ENCODE measurements at places on chromosomes 16 and 17. TPM values are rescaled to one million over a fixed set of nuclear protein-coding genes. Genes with fewer than 3 reads are reported as not detected.
A peak's percentile ranks its signal among the peaks of the same experiment; 100 is the strongest.

Gene MYOCD
- not detected for total RNA-seq

Gene STAC2
- total RNA-seq: not detected

- no peak for DNase-seq
- H3K27me3 ChIP-seq: no peaks in the 10 kb centered on the region
- H3K36me3 ChIP-seq: peaks cover 8% of the 10 kb centered on the region
- H3K27ac ChIP-seq: peak overlapping the region; percentile 97
- peak overlapping the region; percentile 31 for H3K4me3 ChIP-seq
These were observed 5.2 kb downstream of the CCDC102A start for GRCh38 chr16:57531253-57531575.

GRCh38 chr17:56213031-56213430 is 59.8 kb downstream of the ANKFN1 start:
- no peak overlapping the region for H3K27ac ChIP-seq
- no peak overlapping the region for H3K4me3 ChIP-seq
- no peaks in the 10 kb centered on the region for H3K36me3 ChIP-seq
- no peaks in the 10 kb centered on the region for H3K4me1 ChIP-seq
- no peaks in the 10 kb centered on the region for H3K27me3 ChIP-seq

Gene TBC1D28
- not detected for total RNA-seq

- H3K27me3 ChIP-seq: no peaks in the 10 kb centered on the region
- DNase-seq: no peak
- peaks cover 42% of the 10 kb centered on the region for H3K36me3 ChIP-seq
- H3K4me1 ChIP-seq: peaks cover 25% of the 10 kb centered on the region
- H3K27ac ChIP-seq: no peak overlapping the region
- H3K4me3 ChIP-seq: no peak overlapping the region
These were observed 34.7 kb upstream of the POLR3E start for GRCh38 chr16:22262460-22262859.

Gene ARRB2
- total RNA-seq: 202 TPM

GRCh38 chr17:19372866-19373504 is 5.3 kb upstream of the MAPK7 start:
- H3K36me3 ChIP-seq: peaks cover 2% of the 10 kb centered on the region
- peaks cover 65% of the 10 kb centered on the region for H3K4me1 ChIP-seq
- H3K27me3 ChIP-seq: no peaks in the 10 kb centered on the region
- no peak for DNase-seq

- no peaks in the 10 kb centered on the region for H3K36me3 ChIP-seq
- no peak for DNase-seq
- H3K4me1 ChIP-seq: no peaks in the 10 kb centered on the region
- H3K27ac ChIP-seq: no peak overlapping the region
- no peak overlapping the region for H3K4me3 ChIP-seq
These were observed 52.1 kb upstream of the LYRM9 start for GRCh38 chr17:27945333-27945616.

Gene CES4A
- total RNA-seq: 33.2 TPM

DNA sequence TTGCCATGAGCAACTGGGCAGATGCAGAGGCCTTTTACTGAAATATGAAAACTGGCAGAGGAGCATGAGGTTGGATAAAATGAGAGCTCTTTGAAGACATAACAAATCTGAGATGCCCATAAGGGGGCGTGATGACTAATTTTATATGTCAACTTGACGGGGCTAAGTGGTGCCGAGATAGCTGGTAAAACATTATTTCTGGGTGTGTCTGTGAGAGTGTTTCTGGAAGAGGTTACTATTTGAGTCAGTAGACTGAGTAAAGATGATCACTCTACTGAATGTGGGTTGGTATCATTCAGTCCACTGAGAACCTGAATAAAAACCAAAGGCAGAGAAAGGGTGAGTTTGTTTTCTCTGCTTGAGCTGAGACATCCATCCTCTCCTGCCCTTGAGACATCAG is 454.2 kb downstream of the NPIPA7 start:
- peaks cover 2% of the 10 kb centered on the region for H3K27me3 ChIP-seq
- no peak for DNase-seq
- no peaks in the 10 kb centered on the region for H3K4me1 ChIP-seq
- H3K36me3 ChIP-seq: no peaks in the 10 kb centered on the region

DNA sequence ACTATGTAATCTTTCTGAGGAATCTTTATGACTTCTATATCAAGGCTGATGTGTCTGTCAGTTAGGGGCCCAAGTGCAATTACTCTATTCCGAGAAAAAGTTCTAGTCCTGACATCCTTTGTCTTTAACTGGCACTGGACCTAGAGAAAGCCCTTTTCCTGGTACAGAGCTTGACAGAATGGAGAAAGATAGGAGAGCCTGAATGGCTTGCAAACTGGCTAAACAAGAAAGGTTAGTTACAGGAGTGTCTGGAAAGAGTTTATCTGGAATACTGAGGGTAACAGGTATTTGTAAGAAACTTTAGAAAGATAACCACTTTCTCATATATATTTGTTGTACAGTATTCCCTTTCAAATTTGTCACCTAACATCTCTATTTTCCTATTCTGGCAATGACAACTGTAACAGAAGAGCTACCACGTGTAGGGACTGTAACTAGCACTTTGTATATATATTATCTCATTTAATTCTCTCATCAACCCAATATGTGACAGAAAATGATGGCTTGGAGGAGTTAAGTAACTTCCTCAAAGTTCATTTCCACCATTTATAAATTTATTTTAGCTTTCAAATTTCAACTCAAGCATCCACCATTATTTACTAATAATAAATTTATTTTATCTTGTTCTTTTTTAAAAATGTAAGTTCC is 97.4 kb upstream of the C17orf78 start:
- peaks cover 15% of the 10 kb centered on the region for H3K4me1 ChIP-seq
- peaks cover 49% of the 10 kb centered on the region for H3K36me3 ChIP-seq
- no peak for DNase-seq
- H3K27me3 ChIP-seq: no peaks in the 10 kb centered on the region
- H3K4me3 ChIP-seq: no peak overlapping the region

Gene FMNL1
- 363 TPM for total RNA-seq

- no peak overlapping the region for H3K27ac ChIP-seq
- no peaks in the 10 kb centered on the region for H3K27me3 ChIP-seq
- no peak overlapping the region for H3K4me3 ChIP-seq
- no peak for DNase-seq
- H3K4me1 ChIP-seq: peaks cover 8% of the 10 kb centered on the region
These were observed 132.9 kb upstream of the NACA2 start for GRCh38 chr17:61723914-61724313.

Gene PRR35
- not detected for total RNA-seq

DNA sequence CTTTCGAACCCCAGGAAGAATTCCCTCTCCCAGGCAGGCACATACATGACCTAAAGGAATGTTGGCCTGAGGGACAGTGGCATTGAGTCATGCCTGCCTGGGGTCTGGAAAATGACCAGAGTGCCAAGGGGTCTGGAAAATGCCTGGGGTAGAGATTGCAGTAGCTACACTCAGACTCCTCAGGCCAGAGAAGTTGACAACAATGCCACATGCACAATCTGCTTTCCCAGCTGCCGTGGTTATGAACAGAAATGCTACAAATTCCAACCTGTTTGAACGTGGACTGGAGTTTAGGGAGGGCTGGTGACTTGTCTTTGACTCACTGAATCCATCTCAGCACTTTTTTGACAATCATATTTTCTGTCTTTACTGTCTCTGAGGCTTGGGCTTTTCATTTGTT is 250.0 kb downstream of the ABCC12 start:
- H3K4me3 ChIP-seq: no peak overlapping the region
- no peaks in the 10 kb centered on the region for H3K4me1 ChIP-seq
- H3K27me3 ChIP-seq: no peaks in the 10 kb centered on the region
- no peak for DNase-seq
- no peak overlapping the region for H3K27ac ChIP-seq
- no peaks in the 10 kb centered on the region for H3K36me3 ChIP-seq

Gene REXO5
- total RNA-seq: 7.7 TPM

- no peak overlapping the region for H3K4me3 ChIP-seq
- no peak for DNase-seq
- H3K27ac ChIP-seq: no peak overlapping the region
- H3K27me3 ChIP-seq: peaks cover 6% of the 10 kb centered on the region
- no peaks in the 10 kb centered on the region for H3K4me1 ChIP-seq
These were observed 134.2 kb upstream of the MAF start for GRCh38 chr16:79734721-79735120.

- peak; percentile 72 for DNase-seq
- peaks cover 18% of the 10 kb centered on the region for H3K36me3 ChIP-seq
- H3K4me1 ChIP-seq: peaks cover 45% of the 10 kb centered on the region
These were observed 748 bp upstream of the CMTM3 start for GRCh38 chr16:66603537-66604375.

DNA sequence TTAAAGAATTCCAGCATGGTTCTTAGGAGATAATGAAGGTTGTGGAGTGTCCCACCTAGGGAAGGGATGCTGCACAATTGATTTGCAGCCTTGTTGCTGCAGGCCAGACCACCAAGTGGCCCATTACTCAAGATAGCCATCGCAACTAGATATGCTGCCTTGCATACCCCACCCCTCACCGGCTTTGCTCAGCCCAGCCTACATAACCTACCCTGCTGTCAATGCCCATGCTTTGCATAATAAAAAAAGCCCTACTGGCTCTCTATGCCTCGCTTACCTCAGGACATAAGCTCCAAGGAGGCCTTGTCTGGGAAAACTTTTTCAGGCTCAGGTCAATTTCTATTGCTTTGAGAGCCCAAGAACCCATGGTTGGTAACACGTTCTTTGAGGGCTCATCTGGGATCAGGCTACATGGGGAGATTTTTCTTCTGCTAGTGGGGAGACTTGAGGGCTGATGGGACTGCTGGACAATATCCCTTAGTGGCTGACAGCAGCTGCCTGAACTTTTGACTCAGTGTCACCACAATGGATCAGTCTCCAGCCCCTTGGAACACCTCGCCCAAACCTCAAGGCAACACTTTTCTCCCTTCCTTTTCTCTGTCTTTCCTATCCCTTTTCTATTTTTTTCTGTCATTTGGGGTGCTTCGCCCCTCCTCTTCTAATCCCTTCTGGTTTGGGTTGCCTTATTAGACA is 38.3 kb downstream of the SCPEP1 start:
- no peak overlapping the region for H3K4me3 ChIP-seq
- H3K36me3 ChIP-seq: no peaks in the 10 kb centered on the region
- H3K27ac ChIP-seq: no peak overlapping the region
- peaks cover 21% of the 10 kb centered on the region for H3K27me3 ChIP-seq
- DNase-seq: no peak

Gene KRT20
- total RNA-seq: not detected

GRCh38 chr16:71347146-71347545 is 11.4 kb upstream of the CALB2 start:
- no peak overlapping the region for H3K4me3 ChIP-seq
- no peak overlapping the region for H3K27ac ChIP-seq
- no peak for DNase-seq
- no peaks in the 10 kb centered on the region for H3K27me3 ChIP-seq
- no peaks in the 10 kb centered on the region for H3K4me1 ChIP-seq

DNA sequence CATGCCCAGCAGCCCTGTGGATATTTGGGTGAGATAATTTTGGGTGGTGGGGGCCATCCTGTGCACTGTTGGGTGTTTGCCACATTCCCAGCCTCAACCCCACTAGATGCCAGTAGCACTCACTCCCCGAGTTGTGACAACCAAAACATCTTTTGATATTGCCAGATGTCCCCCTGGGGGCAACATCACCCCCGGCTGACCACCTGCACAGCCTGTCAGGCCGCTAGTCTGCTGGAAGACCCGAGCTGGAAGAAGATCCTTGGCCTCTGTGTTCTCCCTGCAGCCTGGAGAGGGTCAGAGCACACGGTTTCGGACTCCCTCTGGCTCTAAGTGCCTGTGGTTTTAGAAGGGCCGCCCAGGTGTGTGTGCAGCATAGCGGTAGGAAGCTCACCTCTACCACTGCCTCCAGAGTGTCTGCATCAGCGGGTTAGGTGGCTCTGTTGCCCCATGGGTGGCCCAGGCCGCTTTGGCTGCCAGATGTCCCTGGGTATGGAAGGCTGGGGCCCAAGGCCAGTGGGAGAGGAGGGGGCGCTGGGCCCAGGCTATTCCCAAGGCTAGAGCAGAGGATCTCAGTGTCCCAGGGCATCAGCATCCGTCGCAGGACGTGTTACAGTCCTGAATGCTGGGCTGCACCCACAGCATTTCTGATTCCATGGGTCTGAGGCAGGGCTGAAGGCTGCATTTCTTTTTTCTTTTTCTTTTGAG is 195.8 kb upstream of the GSE1 start:
- H3K4me3 ChIP-seq: no peak overlapping the region
- H3K36me3 ChIP-seq: no peaks in the 10 kb centered on the region
- DNase-seq: no peak
- no peak overlapping the region for H3K27ac ChIP-seq
- peaks cover 1% of the 10 kb centered on the region for H3K27me3 ChIP-seq

GRCh38 chr16:444027-444426 is 18.6 kb downstream of the RAB11FIP3 start:
- H3K4me3 ChIP-seq: no peak overlapping the region
- no peak overlapping the region for H3K27ac ChIP-seq
- DNase-seq: no peak
- no peaks in the 10 kb centered on the region for H3K27me3 ChIP-seq
- H3K36me3 ChIP-seq: no peaks in the 10 kb centered on the region

DNA sequence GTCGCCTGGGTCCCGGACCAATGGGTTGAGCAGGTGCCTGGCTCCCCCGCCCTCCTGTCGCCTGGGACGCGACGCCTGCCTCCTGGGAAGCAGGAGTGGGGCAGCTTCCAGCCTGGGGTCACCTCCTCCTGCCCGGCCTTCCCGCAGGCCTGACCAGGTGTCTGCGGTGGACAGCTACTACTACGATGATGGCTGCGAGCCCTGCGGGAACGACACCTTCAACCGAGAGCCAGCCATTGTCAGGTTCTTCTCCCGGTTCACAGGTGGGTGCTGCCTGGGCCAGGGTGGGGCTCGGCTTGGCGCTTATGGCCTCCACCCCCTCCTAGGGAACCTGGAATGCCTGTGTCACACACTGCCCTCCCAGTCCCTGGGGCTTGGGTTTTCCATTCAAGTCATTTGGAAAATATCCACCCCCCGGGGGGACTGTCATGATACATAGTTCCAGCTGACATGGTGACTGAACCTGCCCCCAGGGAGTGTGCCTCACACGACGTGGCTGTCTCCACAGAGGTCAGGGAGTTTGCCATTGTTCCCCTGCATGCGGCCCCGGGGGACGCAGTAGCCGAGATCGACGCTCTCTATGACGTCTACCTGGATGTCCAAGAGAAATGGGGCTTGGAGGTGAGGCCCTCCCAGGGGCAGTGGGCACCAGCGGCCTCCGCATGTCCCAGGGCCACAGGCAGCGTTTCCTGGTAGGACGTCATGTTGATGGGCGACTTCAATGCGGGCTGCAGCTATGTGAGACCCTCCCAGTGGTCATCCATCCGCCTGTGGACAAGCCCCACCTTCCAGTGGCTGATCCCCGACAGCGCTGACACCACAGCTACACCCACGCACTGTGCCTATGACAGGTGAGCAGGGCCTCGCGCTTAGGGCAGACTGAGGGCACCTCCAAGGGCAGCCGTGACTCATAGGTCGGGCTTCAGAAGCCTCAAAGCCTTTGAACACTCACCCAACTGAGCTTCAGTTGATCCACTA is 2.3 kb downstream of the DNASE1 start:
- peaks cover 30% of the 10 kb centered on the region for H3K36me3 ChIP-seq
- H3K27me3 ChIP-seq: no peaks in the 10 kb centered on the region
- H3K4me1 ChIP-seq: peaks cover 16% of the 10 kb centered on the region
- DNase-seq: no peak
